Myocyte (in vitro differentiated cells): ENCODE measurements at places on chromosomes 4 and X. TPM values are rescaled to one million over a fixed set of nuclear protein-coding genes. Genes with fewer than 3 reads are reported as not detected.

GRCh38 chr4:7598939-7599790 is 164.4 kb upstream of the PSAPL1 start:
- no peak for DNase-seq

- DNase-seq: no peak
Measured at GRCh38 chrX:110914281-110914680, 118.7 kb upstream of the CHRDL1 start.

GRCh38 chr4:162838671-162839070 is 328.0 kb downstream of the NAF1 start:
- no peak for DNase-seq

DNA sequence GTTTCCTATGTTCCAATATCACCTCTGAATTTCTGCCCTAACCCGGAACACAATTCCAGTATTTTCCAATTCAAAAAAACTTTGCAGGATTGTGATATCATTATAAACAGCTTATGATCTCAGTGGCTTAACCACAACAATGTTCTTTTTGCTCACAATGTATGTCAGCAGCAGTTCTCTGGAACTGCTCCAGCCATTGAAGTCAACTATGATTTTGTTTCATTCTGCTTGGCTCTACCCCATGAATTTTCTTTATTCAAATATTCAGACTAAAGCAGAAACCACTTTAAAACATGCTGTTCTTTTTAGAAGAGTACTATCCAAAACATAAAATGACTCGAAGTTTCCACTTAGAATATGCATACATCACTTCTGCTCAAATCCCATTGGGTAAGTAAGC is 1611.1 kb downstream of the ARAP2 start:
- no peak for DNase-seq

DOCK11 gene
- 30.2 and 51.2 TPM in 2 replicates for total RNA-seq

DNA sequence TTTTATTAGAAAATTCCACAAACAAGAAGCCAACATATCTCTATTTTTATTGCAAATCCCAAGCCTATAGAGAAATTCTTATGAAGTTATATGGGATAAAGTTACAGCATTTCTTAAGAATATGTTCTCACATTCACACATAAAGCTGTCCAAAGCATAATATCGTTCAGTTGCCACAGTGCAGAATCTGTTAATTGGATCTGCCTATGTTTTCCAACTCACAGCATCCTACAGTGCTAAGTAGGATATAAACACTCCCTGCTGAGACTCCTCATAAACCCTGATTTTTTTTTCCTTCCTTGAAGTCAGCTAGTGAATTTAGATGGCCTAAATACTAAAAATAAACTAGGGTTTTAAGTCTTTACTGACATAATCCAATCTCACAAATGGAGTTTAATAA is 307.9 kb downstream of the PDGFC start:
- DNase-seq: no peak

GRCh38 chrX:105973387-105973739 is 65.2 kb downstream of the SERPINA7 start:
- no peak for DNase-seq

DNA sequence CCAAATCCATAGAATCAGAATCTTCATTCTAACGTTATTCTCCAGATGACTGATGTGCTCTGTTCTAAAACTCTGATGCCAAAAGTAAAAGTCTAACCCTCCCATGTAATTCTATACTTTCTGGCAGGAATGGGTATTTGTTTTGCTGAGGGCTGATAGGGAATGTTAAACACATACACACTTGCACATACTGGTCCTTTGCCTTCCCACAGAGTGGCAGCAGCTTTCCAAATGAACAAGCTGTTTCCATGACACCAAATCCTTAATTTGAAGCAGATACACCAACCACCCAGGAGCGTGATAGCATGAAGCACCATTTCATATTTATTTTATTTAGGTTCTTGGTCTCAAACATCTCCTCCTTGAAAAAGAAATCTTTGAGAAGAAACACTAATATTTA is 155.5 kb upstream of the PRDX4 start:
- DNase-seq: peak; percentile 35

DNA sequence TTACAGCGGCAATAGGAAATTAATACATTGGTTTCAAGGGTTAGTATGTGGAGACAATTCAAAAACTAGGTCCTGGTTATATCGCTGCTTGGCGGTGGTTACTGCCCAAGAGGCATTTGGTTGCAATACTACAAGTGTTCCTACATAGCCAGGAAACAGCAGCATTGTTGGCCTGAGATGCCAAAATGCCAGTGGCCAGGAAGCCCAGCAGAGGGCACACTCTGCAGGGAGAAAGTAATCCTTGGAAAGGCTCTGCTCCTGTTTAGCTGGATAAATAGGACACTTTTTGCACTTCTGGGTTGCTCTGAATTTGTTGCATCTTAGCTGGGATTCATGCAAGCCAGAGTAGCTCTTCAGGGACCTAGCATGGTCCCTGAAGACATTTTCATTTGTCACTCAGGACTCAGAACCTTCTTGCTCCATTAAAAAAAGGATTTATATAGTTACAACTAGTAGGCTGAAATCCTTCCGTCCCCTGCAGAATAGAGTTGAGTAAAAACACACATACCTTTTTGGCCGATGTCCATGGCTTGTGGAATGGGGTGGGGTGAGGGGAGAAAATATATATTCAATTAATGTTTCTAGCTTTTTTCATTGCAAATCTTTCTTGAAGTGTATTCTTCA is 8.1 kb upstream of the GPR119 start:
- peak; percentile 58 for DNase-seq

- DNase-seq: peak; percentile 78
Measured at GRCh38 chr4:2745981-2746806, 9.9 kb downstream of the TNIP2 start.

GRCh38 chr4:176837169-176837895 is 44.6 kb upstream of the VEGFC start:
- DNase-seq: peak; percentile 62

- DNase-seq: no peak
Measured at GRCh38 chr4:110007217-110007616, 94.5 kb downstream of the EGF start.
